Activated CD8-positive, alpha-beta memory T cell treated with anti-CD3 and anti-CD28 coated beads for 48 hours (primary cell): ENCODE measurements at places on chromosomes 12 and 14.

- no peak for DNase-seq
These were observed 87.1 kb downstream of the PAX9 start for GRCh38 chr14:36748610-36749213.

DNA sequence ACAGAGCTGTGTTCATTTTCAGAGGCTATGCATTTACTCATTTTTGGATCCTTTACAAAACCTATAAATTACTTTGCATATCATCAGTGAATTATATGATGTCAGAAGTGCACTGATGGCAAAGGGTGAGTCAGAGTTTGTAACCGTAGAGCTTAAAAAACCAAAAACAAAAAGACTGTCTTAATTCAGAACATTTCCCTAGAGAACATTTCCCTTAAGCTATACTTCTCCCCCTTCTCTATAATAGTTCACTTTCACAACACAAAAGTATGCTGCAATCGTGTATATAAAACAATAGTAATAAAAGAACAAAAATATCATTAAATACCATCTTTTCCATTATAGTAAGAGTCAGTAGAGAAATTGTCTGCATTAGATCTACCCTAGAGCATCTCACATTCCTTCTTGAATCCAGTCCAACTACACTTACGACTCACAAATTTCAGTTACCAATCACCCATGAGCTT is 934.9 kb downstream of the LRFN5 start:
- no peak for DNase-seq

- DNase-seq, result no peak
These were observed 27.4 kb downstream of the ABCD4 start for GRCh38 chr14:74275241-74275841.

GRCh38 chr12:49939307-49939706 is 11.2 kb upstream of the AQP2 start:
- DNase-seq, result no peak

DNA sequence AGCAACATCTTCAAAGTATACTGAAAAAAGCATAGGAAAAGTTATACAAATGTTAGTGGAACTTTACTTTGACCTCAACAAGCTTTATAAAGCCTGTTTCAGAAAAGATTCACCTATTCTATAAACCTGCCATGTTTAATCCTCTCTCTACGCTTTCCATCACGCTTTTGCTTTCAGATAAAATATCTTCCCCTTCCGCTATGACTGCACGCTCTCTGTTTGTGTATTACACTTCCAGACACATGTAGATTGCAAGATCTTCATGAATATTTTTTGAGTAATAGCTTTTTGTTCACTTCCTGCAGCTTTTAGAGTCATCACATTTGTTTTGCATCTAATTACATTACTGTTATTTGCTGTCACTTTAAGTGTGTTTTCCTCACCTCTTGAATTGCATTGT is 271.4 kb downstream of the RASSF9 start:
- no peak for DNase-seq

DNA sequence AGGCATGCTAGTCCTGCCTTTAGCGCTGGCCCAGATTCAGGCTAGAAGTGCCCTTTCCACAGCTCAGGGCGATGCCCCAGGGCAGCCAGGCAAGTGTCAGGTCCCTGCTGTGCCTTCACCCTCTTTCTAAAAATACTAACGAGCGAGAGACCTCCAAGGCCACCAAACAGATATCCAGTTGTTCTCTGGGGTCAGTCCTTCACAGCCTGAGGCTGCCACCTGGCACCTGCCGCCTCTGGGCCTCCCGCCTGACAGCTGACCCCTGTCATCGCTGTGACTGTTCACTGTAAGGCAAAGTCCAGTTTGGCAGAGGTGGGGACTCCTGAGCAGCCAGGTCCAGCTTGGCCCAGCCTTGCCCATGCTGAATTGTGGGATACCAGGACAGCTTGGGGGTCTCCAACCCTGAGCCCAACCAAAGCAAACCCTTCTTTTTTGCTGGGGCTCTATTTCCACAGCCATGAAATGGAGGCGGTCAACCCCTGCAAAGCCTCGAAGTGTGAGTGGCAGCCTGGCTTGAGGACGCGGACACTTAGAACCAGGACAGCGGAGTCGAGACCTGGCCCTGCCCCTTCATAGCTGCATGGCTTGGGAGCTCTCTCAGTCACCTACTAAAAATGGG is 79.9 kb downstream of the NINJ2 start:
- DNase-seq, result no peak

DNA sequence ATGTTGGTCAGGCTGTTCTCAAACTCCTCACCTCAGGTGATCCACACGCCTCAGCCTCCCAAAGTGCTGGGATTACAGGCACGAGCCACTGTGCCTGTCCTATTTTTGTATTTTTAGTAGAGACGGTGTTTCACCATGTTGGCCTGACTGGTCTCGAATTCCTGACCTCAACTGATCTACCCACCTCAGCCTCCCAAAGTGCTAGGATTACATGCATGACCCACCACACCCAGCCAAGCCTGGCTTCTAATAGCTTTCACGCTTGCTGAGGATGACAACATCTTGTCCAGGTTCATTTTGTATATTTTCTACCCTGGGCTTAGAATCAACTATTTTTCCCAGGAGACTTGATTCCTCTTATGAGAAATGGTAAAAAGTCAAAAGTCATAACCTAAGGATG is 64.7 kb downstream of the WASHC3 start:
- no peak for DNase-seq
